ENCODE measurements at places on chromosomes 5 and 9. TPM values are rescaled to one million over a fixed set of nuclear protein-coding genes. Genes with fewer than 3 reads are reported as not detected.

The CACFD1 gene
- 5.2 TPM for total RNA-seq

The PLAA gene
- total RNA-seq = 41.4 TPM

The SLC25A2 gene
- total RNA-seq = not detected

The HMCN2 gene
- not detected for total RNA-seq

The EFNA5 gene
- 20.5 TPM for total RNA-seq

The TMEM215 gene
- total RNA-seq = not detected

The PRRX2 gene
- total RNA-seq = 10.9 TPM

The CDC37L1 gene
- total RNA-seq = 17.4 TPM

The CFAP157 gene
- 0.08 TPM for total RNA-seq

The SNCAIP gene
- not detected for total RNA-seq

The GRIA1 gene
- total RNA-seq = not detected

The PCDHA1 gene
- 0.29 TPM for total RNA-seq

The PCDHGB6 gene
- total RNA-seq = 0.10 TPM

The TNFSF8 gene
- total RNA-seq = not detected

The ANXA6 gene
- total RNA-seq = 46.1 TPM

The NOTCH1 gene
- total RNA-seq = 11.3 TPM

The POLK gene
- 10.4 TPM for total RNA-seq

The SCGB3A1 gene
- total RNA-seq = not detected

The PKN3 gene
- 16.3 TPM for total RNA-seq

The HK3 gene
- total RNA-seq = 0.10 TPM

The PIP5KL1 gene
- total RNA-seq = 1.6 TPM

The NUTM2G gene
- not detected for total RNA-seq

The ADAMTS12 gene
- total RNA-seq = 6.4 TPM

The PAX5 gene
- total RNA-seq = 0.01 TPM

The MCTP1 gene
- 11.5 TPM for total RNA-seq

The OTULIN gene
- 22.3 TPM for total RNA-seq

The GPR107 gene
- 33.4 TPM for total RNA-seq

The OR13C2 gene
- total RNA-seq = not detected

The AHRR gene
- total RNA-seq = 3.9 TPM

The SPATA31A3 gene
- not detected for total RNA-seq

The OLFML2A gene
- total RNA-seq = 22.1 TPM

The PDLIM4 gene
- 0.45 TPM for total RNA-seq

The BARHL1 gene
- total RNA-seq = not detected

The RGS7BP gene
- total RNA-seq = not detected

The PHAX gene
- total RNA-seq = 70.0 TPM

The GNA14 gene
- not detected for total RNA-seq
